ENCODE measurements at places on chromosomes 6 and 20. TPM values are rescaled to one million over a fixed set of nuclear protein-coding genes. Genes with fewer than 3 reads are reported as not detected.

The SOBP gene
- total RNA-seq = 0.70 TPM

The RBBP8NL gene
- total RNA-seq = not detected

The HLA-DOB gene
- 2.7 TPM for total RNA-seq

DNA sequence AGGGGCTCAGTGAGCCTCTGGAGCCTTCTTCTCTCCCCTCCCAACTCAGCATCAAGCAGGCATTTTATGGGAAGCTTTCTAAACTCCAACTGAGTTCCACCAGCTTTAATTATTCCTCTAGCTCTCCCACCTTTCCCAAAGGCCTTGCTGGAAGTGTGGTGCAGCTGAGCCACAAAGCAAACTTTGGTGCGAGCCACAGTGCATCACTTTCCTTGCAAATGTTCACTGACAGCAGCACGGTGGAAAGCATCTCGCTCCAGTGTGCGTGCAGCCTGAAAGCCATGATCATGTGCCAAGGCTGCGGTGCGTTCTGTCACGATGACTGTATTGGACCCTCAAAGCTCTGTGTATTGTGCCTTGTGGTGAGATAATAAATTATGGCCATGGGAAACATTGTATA lies 78.8 kb downstream of the ASXL1 start:
- peaks cover 45% of the 10 kb centered on the region for H3K36me3 ChIP-seq
- no peak overlapping the region for H3K27ac ChIP-seq
- H3K4me3 ChIP-seq = no peak overlapping the region
- peaks cover 24% of the 10 kb centered on the region for H3K4me1 ChIP-seq

- H3K4me1 ChIP-seq = no peaks in the 10 kb centered on the region
- no peaks in the 10 kb centered on the region for H3K27me3 ChIP-seq
- H3K27ac ChIP-seq = no peak overlapping the region
- H3K4me3 ChIP-seq = no peak overlapping the region
- H3K36me3 ChIP-seq = no peaks in the 10 kb centered on the region
These were observed 169.3 kb downstream of the OGFRL1 start for GRCh38 chr6:71457929-71458328.

Data from activated CD8-positive, alpha-beta memory T cell treated with anti-CD3 and anti-CD28 coated beads, Interleukin-2, amount 10 ng/mL, durations not matched to agents 7 days and 5 days (primary cell).